NCI-H1694 treated with DMSO at 0.1 percent for 48 hours (cell line): ENCODE measurements at places on chromosomes 7 and 10.
A peak's percentile ranks its signal among the peaks of the same experiment; 100 is the strongest.

DNA sequence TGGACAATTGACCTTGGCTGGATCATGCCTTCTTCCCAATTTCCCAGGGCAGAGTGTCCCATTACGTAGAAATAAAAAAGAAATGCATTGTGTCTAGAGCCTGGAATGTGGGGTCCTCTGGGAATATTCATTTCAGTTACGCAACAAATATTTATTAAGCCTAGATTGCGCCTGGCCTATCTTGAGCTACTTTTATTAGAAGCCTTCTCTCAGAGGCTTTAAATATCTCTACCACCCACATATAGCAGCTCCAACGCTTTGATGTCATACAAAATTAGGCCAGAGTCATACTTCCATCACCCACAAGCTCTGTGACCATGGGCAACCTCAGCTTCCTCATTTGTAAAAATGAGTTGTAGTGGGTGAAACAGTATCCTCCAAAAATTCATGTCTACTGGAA lies 24.9 kb upstream of the CARD11 start:
- no peak for DNase-seq

- no peak for DNase-seq
Measured at GRCh38 chr7:103124429-103124979, 24.4 kb downstream of the NAPEPLD start.

DNA sequence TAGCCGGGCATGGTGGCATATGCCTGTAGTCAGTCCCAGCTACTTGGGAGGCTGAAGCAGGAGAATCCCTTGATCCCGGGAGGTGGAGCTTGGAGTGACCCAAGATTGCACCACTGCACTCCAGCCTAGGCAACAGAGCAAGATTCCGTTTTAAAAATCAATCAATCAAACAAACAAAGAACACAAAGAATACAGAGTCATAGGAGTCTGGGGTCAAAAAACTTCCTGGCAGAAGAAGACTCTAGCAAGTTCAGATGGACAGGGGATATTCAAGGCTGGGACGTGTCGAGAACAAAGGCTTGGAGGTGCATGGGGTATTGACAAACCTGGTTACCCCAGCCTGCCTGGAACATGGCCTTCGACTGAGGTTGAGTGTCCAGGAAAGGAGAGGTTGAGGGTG lies 228.8 kb upstream of the AGK start:
- DNase-seq = no peak

- peak; percentile 85 for DNase-seq
Measured at GRCh38 chr7:14973712-14974428, 71.3 kb upstream of the DGKB start.

- no peak for DNase-seq
Measured at GRCh38 chr10:43904301-43904700, 255.6 kb upstream of the ZNF32 start.

DNA sequence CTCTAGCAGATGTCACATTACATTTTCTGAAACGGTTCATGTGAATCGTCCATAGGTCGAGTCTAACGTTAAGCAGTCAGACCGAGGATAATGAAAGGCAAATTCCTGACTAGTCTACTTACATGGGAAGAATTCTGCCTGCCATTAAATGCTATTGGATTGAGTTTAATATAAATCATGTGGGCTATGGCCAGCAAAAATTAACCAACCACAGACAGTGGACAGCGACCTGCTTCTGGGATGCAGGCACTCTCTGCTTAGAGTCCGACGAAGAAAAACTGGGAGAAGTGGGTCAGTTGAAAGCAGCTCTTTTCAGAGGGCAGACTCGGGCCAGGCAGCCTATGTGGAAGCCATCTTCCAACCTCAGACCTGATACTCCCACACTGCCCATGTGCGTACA lies 16.6 kb downstream of the PIP4K2A start:
- no peak for DNase-seq

GRCh38 chr10:50375051-50375452 lies 123.7 kb upstream of the ASAH2 start:
- no peak for DNase-seq

DNA sequence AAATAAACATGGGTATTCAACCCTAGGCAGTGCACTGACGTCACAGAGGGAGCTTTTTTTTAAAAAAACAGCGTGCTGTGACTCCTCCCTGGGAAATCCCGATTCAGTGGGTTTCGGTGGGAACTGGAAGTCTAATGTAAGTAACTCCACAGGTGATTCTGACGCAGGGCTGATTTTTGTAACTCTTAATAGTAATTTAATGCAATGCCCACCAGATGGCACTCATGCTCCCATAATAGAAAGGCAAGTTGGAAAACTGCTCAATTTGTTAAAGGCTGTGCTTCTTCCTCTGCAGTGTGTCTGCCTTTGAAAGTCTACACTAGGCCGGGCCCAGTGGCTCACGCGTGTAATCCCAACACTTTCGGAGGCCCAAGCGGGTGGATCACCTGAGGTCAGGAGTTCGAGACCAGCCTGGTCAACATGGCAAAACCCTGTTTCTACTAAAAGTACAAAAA lies 10.9 kb upstream of the RSU1 start:
- DNase-seq = peak; percentile 29

- no peak for DNase-seq
Measured at GRCh38 chr7:77895905-77896304, 97.3 kb downstream of the PHTF2 start.

DNA sequence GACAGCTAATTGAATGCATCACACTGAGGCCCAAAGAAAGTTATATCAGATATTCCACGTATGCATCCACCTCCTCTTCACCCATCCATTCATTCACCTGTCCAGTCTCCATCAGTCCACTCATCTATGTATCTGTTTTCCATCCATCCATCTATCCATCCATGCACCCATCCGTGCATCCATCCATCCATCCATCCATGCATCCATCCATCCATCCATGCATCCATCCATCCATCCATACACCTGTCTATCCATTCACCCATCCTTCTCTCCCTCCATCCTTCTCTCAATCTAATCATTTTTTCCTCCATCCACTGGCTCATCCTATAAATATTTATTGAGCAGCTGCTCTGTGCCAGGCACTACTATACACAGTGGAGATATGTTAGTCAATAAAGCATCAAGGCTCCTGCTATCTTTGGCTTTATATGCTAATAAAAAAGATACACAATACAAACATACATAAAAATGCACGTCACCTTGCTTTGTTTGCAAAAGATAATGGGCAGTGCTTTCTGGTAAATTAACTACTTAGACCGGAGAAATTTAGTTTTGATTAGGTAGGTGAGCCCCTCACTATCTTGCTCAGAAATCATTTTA lies 442.0 kb upstream of the KLF6 start:
- no peak for DNase-seq

DNA sequence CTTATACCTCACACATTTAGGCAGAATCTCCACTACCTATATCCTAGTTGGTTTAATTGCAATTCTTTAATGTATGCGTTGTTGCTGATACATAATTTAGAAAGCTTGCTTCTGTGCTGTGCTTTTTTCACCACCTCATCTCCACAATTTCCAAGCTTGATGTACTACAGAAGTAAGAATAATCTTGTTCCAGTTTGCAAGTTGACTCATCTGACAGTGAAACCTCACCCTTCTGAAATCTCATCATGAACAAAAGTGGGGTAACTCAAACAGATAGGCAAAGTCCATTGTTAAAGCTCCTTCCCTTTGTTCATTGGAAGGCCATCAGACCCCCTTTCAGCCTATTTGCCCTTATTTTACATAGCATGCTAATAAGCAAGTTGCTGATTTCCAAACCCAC lies 13.6 kb downstream of the EIF4EBP2 start:
- no peak for DNase-seq

GRCh38 chr7:1169409-1170368 lies 9.7 kb upstream of the ZFAND2A start:
- no peak for DNase-seq

- DNase-seq = no peak
Measured at GRCh38 chr7:73541722-73542121, 15.8 kb downstream of the BCL7B start.

DNA sequence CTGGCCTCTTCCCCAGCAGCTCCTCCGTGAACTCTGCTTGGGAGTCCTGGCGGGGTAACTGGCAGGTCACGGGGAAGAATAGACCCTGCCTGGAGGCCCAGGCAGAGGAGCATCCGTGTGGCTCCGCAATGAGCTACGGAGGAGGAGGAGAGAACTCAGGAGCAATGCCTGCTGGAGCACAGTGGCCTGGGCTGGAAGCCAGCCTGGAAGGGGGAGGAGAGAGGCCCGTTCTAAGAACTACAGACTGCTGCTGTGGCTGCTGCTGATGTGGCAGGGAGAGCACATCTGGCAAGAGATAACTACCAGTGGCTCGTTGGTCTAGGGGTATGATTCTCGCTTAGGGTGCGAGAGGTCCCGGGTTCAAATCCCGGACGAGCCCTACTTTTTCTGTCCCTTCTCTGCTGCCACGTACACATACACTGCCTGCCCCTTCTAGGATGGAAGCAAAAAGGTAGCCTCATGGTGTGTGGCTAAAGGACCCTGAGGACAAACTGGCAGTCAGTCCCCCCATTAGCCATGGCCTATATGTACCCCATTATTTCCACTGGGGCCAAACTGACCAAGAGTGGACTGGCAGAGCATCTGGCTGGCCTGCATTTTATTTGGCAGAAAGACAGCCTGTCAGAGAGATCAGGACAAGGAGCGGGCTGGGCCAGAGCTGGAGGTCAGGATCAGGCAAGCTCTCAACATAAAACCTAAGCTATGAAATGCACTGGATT lies 7.7 kb upstream of the OPN1SW start:
- DNase-seq = no peak

- DNase-seq = no peak
Measured at GRCh38 chr10:63318491-63318890, 147.3 kb downstream of the JMJD1C start.

DNA sequence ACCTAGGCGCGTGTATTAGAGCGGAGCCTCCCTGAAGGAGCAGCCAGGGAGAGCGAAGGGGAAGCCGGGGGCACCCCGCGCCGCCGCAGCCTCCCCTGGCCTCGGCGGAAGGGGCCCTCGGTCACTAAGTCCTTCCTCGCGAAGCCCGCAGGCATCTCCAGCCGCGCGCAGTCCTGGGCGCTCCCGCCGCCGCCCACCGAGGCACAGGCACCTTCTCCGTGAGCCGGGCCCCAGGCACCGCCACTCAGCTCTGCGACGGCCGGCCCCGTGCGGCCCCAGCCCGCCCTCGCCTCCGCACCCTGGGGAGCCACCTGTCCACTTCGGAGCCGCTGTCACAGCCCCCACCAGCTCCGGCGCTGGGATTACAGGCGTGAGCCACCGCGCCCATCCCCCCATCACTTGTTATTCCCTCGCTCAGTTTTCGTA lies 80.8 kb downstream of the ZNF467 start:
- no peak for DNase-seq

GRCh38 chr10:58806970-58807628 lies 294.4 kb downstream of the BICC1 start:
- DNase-seq = no peak

- DNase-seq = no peak
Measured at GRCh38 chr7:129919492-129919891, 33.3 kb downstream of the UBE2H start.
